ENCODE measurements at places on chromosomes 11 and 22.

GRCh38 chr11:78187366-78188285 lies 800 bp downstream of the KCTD21 start:
- DNase-seq: no peak

- no peak for DNase-seq
Observed at GRCh38 chr11:126546191-126546590, 190.7 kb downstream of the ST3GAL4 start.

DNA sequence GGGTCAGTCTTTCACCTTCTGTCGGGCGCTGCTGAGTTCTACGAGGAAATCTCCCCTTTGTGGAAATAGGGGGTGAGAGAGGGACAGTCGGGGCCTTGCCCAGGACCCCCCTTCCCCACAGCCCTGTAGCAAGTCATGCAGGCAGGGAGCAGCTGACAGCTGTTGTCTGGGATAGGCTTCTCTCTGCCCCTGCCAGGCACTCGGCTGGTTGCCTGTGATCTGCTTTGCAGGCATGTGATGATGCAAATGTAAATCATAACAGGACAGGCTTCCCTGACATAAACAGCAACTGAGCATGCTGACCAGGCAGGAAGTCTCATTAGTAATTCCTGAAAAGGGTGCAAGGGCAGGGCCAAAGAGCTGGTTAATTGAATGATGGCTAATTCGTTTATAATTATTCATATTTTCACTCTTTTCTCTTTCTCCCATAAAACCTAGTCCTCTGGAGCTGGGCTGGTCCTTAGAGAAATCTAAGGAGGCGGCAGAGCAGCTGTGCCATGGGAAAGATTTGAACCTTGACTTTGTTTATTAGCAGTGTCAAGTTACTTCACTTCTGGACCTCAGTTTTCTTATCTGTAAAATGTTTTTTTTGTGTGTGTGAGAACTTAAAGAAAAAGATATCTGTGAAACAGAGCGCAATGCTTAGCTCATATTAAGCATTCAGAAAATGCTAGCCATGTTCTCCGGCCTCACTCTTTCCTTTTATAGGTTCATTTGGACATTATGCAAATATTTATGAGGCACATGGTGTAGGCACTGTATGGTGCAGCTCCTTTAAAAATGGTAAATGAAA lies 129.7 kb downstream of the LDLRAD3 start:
- DNase-seq: peak; percentile 50

DNA sequence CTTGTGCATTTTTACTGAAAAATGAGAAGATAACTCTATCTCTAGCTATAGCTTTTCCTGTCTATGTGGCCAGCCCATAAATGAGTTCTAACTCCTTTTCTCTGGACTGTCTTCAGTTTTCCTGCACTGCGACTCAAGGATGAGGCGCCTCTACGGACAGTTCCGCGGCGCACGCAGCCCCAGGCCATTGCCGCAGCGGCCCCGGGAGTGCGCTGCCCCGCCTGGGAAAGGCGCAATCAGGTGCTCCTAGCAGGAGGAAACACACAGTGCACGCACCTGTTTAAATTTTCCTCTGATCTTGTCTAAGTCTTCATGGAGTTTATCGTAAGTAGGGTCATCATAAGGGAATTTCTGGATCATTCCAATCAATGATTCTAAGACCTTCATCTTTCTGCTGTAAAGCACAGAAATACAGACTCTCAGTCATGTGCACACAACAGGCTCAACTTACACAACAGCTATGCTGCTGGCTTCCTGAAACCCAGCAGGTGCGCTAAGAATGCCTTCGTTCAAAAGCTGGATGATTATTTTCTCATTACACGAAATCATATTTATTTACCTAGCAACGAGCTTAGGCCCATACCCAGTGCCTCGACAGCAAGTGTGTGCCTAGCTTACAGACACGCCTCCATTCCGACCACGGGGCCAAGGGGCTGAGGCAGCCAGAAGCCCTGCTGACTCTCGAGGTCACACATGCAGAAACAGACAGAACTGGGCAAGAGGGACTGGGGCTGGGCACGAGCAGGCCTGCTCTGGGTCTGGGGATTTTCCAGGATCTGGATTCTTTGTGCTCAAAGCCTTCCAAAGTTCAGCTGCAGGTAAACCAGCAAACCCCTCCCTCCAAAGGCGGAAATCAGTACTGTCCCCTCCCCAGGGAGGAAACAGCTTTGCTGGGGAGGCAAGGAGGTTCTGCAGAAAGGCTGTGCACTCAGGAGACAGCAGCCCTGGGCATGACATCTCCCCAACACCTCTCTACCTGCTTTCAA lies 7.2 kb downstream of the LTO1 start:
- no peak for DNase-seq

GRCh38 chr22:39906207-39906606 lies 5.3 kb downstream of the GRAP2 start:
- DNase-seq: no peak

DNA sequence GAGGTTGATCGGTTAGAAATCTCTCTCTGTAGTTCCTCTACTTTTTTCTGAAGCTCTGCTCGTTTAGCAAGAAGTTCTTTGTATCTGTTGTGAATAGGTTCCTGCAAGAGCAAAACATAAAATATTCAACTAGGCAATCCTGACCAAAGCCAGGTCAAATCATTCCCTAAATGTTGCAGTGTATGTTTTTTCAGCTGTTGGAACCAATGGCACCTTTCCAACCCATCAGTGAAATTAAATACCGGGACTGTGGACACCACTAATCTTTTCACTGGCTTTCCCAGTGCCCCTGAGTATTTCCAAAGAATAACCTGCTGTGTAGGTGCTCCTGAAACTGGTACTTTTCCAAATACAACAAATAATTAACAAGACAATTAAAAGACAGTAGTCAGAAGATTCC lies 45.1 kb downstream of the CEP57 start:
- DNase-seq: no peak

- no peak for DNase-seq
Observed at GRCh38 chr22:19981171-19981960, 35.3 kb downstream of the ARVCF start.

GRCh38 chr22:29265929-29266328 lies 1.9 kb downstream of the RHBDD3 start:
- no peak for DNase-seq

- no peak for DNase-seq
Observed at GRCh38 chr11:63567044-63567840, 4.1 kb upstream of the PLAAT2 start.

- DNase-seq: no peak
Observed at GRCh38 chr22:43825651-43826050, 13.5 kb upstream of the EFCAB6 start.

DNA sequence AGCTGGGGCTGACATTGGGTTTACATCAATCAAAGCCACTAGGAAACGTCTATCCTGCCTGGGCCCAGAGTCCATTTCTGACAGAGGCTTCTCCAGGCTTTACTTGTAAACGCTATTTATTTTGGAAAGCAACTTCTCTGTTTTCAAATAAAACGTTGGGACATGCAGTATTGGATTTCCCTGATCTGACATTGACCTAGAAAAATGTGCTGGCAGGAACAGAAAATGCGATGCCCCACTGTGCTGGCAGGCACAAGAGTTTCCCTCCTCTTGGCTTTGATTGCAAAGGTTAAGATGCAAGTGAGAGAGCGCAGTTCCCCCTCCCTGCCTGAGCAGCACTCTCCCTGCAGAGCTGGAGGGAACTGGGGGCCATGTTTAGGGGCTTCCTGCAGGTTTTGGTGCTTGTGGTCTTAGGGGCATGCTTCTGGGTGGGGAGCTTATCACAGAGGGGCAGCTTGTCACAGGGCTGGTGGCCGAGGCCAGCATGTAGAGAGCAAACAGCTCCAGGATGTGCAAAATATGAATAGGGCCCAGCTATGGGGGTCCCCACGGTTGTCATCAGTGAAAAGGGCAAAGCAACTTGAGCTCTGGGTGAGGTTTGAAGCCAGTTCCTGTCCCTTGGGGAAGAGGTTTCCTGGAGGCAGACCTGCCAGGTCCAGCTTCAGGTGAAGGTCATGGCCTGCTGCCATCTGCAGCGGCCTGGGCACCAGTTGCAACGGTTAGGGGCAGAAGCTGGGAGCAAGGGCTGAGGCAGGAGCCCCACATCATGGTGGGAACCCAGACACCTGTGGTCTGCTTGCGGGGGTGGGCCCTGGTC lies 42.3 kb upstream of the DKK3 start:
- no peak for DNase-seq

- no peak for DNase-seq
Observed at GRCh38 chr11:91585035-91585801, 639.4 kb upstream of the FAT3 start.

DNA sequence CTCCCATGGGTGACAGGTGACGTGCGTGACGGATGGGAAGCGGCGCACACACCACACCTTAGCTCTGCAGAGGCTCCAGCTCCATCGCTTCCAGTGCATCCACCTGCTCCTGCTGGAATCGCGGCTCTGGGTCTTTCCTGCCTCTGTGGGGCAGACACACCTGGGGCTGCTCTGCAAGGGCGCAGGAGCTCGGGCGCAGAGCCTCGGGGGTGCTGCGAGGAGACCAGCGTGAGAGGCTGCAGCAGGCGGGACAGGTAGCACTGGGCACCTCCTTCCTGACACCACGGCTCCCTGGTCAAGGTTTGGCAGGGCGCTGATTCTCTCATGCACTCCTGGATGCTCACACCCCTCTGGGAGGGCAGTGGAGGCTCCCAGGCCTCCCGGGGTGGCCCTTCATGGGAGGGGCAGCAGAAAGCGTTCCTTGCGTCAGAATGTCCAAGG lies 1494.3 kb downstream of the BRD1 start:
- no peak for DNase-seq

DNA sequence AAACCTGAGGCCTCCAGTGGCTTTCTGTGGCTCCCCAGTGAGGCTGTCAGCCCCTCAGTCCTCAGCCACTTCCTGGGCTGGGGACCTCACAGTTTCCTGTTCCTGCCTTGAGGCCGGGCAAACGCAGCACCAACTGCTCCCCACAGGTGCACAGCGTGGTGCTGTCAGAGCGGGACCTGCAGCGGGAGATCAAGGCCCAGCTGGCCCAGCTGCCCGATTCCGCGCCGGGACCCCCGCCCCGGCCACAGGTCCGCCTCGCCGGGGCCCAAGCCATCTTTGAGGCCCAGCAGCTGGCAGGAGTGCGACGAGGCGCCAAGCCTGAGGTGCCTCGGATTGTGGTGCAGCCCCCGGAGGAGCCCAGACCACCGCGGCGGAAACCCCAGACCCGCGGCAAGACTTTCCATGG lies 5.4 kb downstream of the TBC1D10C start:
- no peak for DNase-seq

GRCh38 chr11:24132471-24132870 lies 364.4 kb upstream of the LUZP2 start:
- no peak for DNase-seq

Measured in amygdala (tissue), 56 donors.